ENCODE measurements at places on chromosomes 11 and 22.

- H3K4me1 ChIP-seq: peaks cover 19% of the 10 kb centered on the region
- H3K27me3 ChIP-seq: no peaks in the 10 kb centered on the region
- H3K36me3 ChIP-seq: no peaks in the 10 kb centered on the region
- peak overlapping the region; percentile 33 for H3K27ac ChIP-seq
These were observed 5.1 kb upstream of the STIP1 start for GRCh38 chr11:64180891-64181290.

DNA sequence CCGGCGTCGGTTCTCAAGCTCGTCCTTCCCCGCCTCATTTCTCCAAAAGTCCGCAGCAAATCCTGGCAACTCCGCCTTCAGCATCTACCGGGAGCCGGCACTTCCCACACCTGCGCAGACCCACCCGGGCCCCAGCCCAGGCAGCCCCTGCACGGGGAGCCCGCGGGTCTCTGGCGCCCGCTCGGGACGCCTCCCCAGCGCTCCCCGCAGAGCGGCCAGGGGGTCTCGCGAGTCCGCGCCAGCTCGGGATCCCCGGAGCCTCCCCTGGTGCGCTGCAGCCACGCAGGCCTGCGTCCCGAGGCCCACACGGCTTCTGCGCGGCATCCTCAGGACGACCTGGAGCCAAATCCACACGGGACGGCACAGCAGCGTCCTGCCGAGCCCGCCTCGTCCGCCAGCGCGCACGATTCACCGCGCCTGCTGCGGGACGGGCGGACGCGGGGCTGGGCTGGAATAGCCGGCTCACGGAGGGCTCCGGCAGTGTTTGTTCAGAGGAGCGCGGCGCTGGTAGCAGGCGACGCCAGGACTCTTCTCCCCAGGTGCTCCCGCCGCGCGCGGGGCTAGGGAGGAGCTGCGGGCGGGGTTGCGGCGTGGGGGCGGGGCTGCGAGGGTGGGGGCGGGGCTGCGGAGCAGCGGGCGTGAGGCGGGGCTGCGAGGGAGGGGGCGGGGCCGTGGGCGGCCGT, 816 bp upstream of the PHRF1 start:
- H3K4me3 ChIP-seq: peak overlapping the region; percentile 55
- no peaks in the 10 kb centered on the region for H3K36me3 ChIP-seq
- DNase-seq: no peak
- H3K27me3 ChIP-seq: no peaks in the 10 kb centered on the region
- H3K4me1 ChIP-seq: peaks cover 40% of the 10 kb centered on the region
- H3K27ac ChIP-seq: peak overlapping the region; percentile 43

GRCh38 chr11:108975026-108975425, 310.2 kb downstream of the DDX10 start:
- H3K4me1 ChIP-seq: no peaks in the 10 kb centered on the region
- no peak for DNase-seq
- no peak overlapping the region for H3K4me3 ChIP-seq

GRCh38 chr11:40514124-40514523, 945.3 kb downstream of the LRRC4C start:
- H3K27me3 ChIP-seq: no peaks in the 10 kb centered on the region
- no peak overlapping the region for H3K27ac ChIP-seq
- H3K4me3 ChIP-seq: no peak overlapping the region

GRCh38 chr11:80816966-80817365, 1376.1 kb upstream of the TENM4 start:
- no peaks in the 10 kb centered on the region for H3K36me3 ChIP-seq
- no peaks in the 10 kb centered on the region for H3K27me3 ChIP-seq
- no peak overlapping the region for H3K4me3 ChIP-seq
- no peak for DNase-seq

DNA sequence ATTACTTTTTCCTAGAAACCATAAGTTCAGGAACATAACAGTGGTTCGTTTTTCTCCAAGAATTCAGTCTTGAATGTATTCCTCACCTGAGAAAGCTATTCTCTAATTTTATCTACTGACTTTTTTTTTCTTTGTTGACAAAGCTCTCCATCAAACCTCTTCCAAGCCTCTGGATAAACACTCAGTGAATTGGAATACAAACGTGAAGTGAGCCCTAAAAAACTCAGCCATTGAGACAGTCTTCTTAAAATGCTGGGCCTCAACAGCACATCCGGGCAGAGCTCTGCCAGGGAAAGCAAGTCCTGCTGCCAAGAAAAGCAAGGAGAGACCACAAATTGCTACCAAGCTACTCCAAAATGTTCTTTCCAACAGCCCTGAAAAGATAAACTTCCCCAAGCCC, 7.7 kb upstream of the SLC1A2 start:
- no peaks in the 10 kb centered on the region for H3K4me1 ChIP-seq
- peaks cover 9% of the 10 kb centered on the region for H3K27me3 ChIP-seq
- no peaks in the 10 kb centered on the region for H3K36me3 ChIP-seq
- no peak for DNase-seq
- no peak overlapping the region for H3K27ac ChIP-seq

- no peaks in the 10 kb centered on the region for H3K36me3 ChIP-seq
- no peak overlapping the region for H3K4me3 ChIP-seq
- DNase-seq: no peak
- H3K27me3 ChIP-seq: no peaks in the 10 kb centered on the region
- H3K27ac ChIP-seq: no peak overlapping the region
These were observed 5.2 kb upstream of the ARRB1 start for GRCh38 chr11:75356613-75357012.

- no peak overlapping the region for H3K4me3 ChIP-seq
- H3K27ac ChIP-seq: no peak overlapping the region
- no peaks in the 10 kb centered on the region for H3K4me1 ChIP-seq
- H3K27me3 ChIP-seq: no peaks in the 10 kb centered on the region
- DNase-seq: no peak
These were observed 201.0 kb upstream of the CADM1 start for GRCh38 chr11:115705200-115705599.

DNA sequence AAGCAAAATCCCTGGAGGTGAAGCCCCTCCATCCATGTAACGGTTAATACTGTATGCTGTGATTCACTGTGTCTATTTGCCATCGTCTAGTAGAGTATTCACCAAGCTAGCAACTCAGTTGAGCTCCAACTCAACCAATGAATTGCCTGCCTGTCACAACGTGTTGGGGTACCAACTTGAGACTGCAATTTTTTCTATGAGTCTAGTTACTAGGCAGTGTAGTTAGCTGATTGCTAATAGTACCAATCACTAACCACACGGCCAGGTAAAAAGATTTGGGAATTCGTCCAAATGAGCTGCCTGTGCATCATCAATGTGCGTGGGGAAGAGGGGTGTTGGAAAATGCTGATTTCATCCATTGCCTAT, 1.0 kb upstream of the BTG4 start:
- no peak overlapping the region for H3K4me3 ChIP-seq
- H3K27ac ChIP-seq: no peak overlapping the region
- peaks cover 15% of the 10 kb centered on the region for H3K27me3 ChIP-seq
- no peaks in the 10 kb centered on the region for H3K4me1 ChIP-seq
- H3K36me3 ChIP-seq: no peaks in the 10 kb centered on the region
- DNase-seq: no peak

DNA sequence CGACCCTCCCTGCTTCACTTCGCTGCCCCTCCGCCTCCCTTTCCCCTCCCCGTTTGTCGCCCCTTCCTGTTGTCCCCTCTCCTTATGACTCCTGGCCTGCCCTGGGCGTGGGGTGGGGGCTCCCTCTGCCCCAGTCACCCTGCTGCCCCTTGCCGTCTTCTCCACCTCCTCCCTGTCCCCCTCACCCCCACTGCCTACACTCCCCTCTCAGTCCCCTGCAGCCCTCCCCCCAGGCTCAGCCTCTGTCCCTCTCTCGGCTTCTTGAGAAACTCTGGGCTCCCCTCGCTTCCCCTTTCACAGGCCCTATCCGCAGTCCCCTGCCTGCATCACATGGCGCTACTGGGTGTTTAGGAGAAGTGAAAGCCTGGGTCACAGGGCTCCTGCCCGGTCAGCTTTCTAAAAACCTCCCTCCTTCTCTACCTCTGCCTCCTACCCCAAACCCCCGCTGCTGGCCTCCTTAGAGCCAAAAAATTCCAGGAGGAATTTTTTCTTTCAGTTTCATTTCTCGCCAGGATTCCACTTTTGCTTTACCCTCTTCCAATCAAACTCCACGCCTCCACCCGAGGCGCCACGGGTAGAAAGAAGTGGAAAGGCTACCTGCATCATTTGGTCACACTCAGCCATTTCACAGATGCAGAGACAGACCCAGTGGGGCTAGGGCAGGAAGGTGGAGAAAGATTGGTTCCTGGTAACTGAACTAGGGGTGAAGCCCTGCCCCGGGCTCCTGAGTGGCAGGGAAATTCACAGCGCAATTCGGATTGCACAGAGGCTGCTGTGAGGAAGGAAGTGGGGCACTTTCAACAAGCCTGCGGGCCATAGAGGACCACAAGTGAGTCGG, at the start of gene SLC15A3:
SLC15A3 (minus strand) TSS at position 273 of the 838 bp plus-strand sequence. CDS start 625 bp downstream, outside the sequence.
- H3K27ac ChIP-seq: no peak within 1 kb of the TSS
- no peaks in the 10 kb centered on the region for H3K36me3 ChIP-seq
- no peaks in the 10 kb centered on the region for H3K27me3 ChIP-seq

GRCh38 chr11:19779740-19780139, 67.1 kb downstream of the NAV2 start:
- H3K4me3 ChIP-seq: no peak overlapping the region
- DNase-seq: no peak

- no peaks in the 10 kb centered on the region for H3K36me3 ChIP-seq
- DNase-seq: no peak
- H3K4me1 ChIP-seq: peaks cover 7% of the 10 kb centered on the region
These were observed 2.9 kb upstream of the ASCL2 start for GRCh38 chr11:2273311-2273710.

DNA sequence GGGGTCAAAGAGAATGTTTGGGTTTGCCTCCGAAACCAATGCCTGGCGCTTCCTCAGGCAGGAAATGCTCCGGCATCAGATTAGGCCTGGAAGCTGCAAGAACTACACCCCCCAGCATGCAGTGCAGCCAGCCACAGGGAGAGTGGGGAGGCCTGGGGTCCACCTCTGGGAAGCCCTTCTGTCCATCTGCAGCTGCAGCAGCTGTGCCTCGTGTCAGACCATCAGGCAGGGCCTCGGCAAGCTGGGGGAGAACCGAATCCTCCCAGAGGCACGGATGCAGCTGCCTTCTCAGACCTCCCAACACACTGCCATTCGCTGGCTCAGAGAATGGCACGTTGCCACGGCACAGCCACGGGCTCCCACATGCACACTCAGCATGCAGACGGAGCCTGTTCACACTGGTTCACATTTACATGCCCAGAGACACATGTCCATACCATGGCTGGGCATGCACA, 57.4 kb downstream of the NECTIN1 start:
- H3K4me1 ChIP-seq: no peaks in the 10 kb centered on the region

DNA sequence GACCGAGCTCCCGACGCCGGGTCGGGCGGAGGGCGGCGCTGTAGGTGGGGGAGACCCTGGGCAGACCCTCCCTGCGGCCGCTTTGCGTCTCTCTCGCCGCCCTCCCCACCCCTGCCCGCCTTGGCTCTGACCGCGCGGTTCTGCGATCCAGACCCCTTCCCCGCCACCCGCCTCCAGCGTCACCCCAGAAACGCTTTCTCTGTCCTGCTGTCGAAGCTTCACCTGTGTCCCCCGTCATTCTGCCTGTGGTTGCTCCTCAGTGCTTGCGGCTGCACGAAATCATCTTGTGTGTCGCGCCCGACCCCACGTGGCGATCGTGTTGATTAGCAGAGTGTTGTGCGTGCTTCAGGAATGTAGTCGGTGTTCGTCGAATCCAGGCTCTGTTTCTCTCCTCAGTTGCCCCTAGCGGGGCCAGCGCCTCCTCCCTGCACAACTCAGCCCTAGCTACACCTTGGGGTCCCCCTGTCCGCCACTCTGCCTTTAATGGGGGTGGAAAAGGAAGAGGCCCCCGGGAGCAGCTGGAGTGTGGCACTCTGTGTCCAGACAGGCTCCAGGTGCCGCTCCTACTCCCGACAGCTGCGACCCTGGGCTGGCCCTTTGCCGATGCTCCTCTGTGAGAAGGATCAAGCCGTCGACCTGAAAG, 851 bp downstream of the PTDSS2 start:
- no peaks in the 10 kb centered on the region for H3K27me3 ChIP-seq
- peaks cover 23% of the 10 kb centered on the region for H3K4me1 ChIP-seq

DNA sequence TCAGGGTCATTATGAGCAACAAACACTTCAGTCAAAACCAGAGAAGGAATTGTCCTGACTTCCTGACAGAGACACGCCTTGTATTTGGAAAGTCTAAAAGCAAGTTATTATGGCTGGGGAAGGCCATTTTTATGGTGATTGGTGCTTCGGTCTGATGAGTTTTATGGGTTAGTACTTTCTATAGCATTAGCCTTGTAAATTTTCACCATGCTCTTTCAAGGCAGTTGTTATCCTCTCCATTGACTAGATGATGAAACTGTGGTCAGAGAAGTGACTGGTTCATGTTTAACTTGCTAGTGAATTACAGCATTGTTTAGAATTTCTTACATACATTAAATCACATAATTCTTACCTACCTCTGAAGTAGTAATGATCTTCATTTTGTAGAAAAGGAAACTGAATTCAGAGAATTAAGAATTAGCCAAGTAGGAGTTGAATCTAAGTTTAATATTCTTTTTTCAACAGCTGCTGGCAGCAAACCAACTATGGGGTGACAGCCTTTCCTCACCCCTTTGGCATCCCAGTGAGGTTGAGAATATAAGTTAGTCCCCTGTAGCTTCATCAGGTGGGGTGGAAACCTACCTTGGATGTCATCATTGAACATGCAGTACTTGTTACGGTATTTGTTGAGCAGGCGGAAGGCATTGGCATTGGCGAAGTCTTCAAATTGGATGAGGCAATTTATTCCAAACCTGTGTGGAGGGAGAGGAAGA, 90.0 kb downstream of the CCDC81 start:
- H3K4me1 ChIP-seq: no peaks in the 10 kb centered on the region
- H3K27ac ChIP-seq: no peak overlapping the region
- no peak overlapping the region for H3K4me3 ChIP-seq
- H3K27me3 ChIP-seq: no peaks in the 10 kb centered on the region
- no peaks in the 10 kb centered on the region for H3K36me3 ChIP-seq
- no peak for DNase-seq

DNA sequence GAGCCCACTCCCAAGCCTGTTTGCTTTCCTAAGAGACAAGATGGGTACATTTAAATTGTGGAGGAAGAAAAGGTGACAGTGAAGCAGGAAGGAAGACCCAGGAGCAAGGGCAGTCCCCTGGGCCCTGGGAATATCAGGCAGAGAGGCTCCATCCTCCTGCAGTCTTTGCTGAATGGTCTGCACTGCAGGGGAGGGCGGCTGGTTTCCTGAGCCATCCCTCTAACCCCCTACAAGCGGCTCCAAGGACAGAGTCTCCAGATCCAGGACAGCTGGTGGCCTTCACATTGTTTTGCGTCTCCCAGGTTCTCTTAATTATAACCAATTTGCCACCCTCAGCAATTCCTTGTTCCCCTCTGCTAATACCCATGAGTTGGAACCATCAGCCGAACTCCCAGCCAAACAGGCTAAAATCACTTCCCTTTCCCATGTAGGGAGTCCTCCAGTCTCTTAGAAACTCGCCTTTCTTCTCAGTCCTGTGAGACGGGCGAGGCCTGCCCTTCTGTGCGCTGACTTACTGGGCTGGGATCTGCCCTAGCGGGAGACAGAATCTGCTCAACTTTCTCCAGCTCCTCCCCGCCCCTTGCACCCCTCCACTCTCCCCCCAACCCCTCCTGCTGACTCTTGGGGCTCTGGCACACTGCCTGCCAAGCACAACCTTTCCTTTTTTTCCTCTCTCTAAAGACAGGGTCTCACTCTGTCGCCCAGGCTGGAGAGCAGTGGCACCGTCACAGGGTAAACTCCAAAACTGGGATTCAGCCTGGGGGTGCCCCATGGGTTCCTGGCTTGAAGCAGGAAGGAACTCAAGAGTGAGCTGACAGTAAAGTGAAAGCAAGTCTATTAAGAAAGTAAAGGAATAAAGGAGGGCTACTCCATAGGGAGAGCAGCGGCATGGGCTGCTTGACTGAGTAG, 53.4 kb upstream of the EMID1 start:
- H3K27ac ChIP-seq: peak overlapping the region; percentile 67
- H3K4me3 ChIP-seq: no peak overlapping the region
- H3K4me1 ChIP-seq: peaks cover 8% of the 10 kb centered on the region
- H3K27me3 ChIP-seq: no peaks in the 10 kb centered on the region
